H1 (cell line): ENCODE measurements at places on chromosomes 6 and 20. TPM values are rescaled to one million over a fixed set of nuclear protein-coding genes. Genes with fewer than 3 reads are reported as not detected.

LY6G5C gene
- 1.8 and 2.1 TPM in 2 replicates for polyA plus RNA-seq

EEF1A2 gene
- polyA plus RNA-seq = 7.4 and 17.5 TPM in 2 replicates

TRAPPC3L gene
- not detected in 2 replicates for polyA plus RNA-seq

CPNE5 gene
- 1.8 and 2.3 TPM in 2 replicates for polyA plus RNA-seq

AGPAT4 gene
- 13.5 and 14.5 TPM in 2 replicates for polyA plus RNA-seq

HNF4A gene
- polyA plus RNA-seq = 0.03 TPM in 1 of 2 replicates, not detected in the other

CST1 gene
- polyA plus RNA-seq = 2.3 TPM in 2 replicates

GNAS-AS1 gene
- 4.7 and 5.4 TPM in 2 replicates for polyA plus RNA-seq

PROCR gene
- polyA plus RNA-seq = 42.9 and 54.4 TPM in 2 replicates

SLC13A3 gene
- polyA plus RNA-seq = 12.6 and 15.4 TPM in 2 replicates

DNMT3B gene
- 433 and 469 TPM in 2 replicates for polyA plus RNA-seq

MTG2 gene
- 14.4 and 24.7 TPM in 2 replicates for polyA plus RNA-seq

SNX9 gene
- polyA plus RNA-seq = 10.9 and 11.8 TPM in 2 replicates

BPIFB1 gene
- polyA plus RNA-seq = not detected in 2 replicates

VSX1 gene
- 0.05 and 0.14 TPM in 2 replicates for polyA plus RNA-seq

PRICKLE4 gene
- polyA plus RNA-seq = 0.32 and 0.38 TPM in 2 replicates

B3GALT4 gene
- 2.2 and 3.2 TPM in 2 replicates for polyA plus RNA-seq

SIRPB2 gene
- polyA plus RNA-seq = not detected in 2 replicates

RIMS1 gene
- 0.35 and 0.63 TPM in 2 replicates for polyA plus RNA-seq

OR2H1 gene
- not detected in 2 replicates for polyA plus RNA-seq

SHLD1 gene
- 4.4 and 6.5 TPM in 2 replicates for polyA plus RNA-seq

TAGAP gene
- not detected in 2 replicates for polyA plus RNA-seq

GABBR1 gene
- polyA plus RNA-seq = 78.3 and 86.7 TPM in 2 replicates

SYNDIG1 gene
- 7.8 and 9.1 TPM in 2 replicates for polyA plus RNA-seq

PTCHD4 gene
- 0.11 and 0.17 TPM in 2 replicates for polyA plus RNA-seq

E2F1 gene
- 33.4 and 56.3 TPM in 2 replicates for polyA plus RNA-seq

MUC22 gene
- 0.02 TPM in 1 of 2 replicates, not detected in the other for polyA plus RNA-seq

BTNL2 gene
- not detected in 2 replicates for polyA plus RNA-seq

RIPOR3 gene
- polyA plus RNA-seq = 3.6 and 5.6 TPM in 2 replicates

COL9A3 gene
- polyA plus RNA-seq = 21.7 and 39.7 TPM in 2 replicates

ANKRD66 gene
- polyA plus RNA-seq = 0.05 TPM in 1 of 2 replicates, not detected in the other

ULBP1 gene
- 0.32 and 0.42 TPM in 2 replicates for polyA plus RNA-seq

LHFPL5 gene
- 0.03 TPM in 1 of 2 replicates, not detected in the other for polyA plus RNA-seq

RNF217 gene
- 1.7 and 2.0 TPM in 2 replicates for polyA plus RNA-seq

FLRT3 gene
- 0.25 and 0.41 TPM in 2 replicates for polyA plus RNA-seq
